Stimulated activated CD8-positive, alpha-beta memory T cell treated with anti-CD3 and anti-CD28 coated beads, Interleukin-2, amount 100 ng/mL, for 1 hour (primary cell): ENCODE measurements at places on chromosomes 5 and 9.

DNA sequence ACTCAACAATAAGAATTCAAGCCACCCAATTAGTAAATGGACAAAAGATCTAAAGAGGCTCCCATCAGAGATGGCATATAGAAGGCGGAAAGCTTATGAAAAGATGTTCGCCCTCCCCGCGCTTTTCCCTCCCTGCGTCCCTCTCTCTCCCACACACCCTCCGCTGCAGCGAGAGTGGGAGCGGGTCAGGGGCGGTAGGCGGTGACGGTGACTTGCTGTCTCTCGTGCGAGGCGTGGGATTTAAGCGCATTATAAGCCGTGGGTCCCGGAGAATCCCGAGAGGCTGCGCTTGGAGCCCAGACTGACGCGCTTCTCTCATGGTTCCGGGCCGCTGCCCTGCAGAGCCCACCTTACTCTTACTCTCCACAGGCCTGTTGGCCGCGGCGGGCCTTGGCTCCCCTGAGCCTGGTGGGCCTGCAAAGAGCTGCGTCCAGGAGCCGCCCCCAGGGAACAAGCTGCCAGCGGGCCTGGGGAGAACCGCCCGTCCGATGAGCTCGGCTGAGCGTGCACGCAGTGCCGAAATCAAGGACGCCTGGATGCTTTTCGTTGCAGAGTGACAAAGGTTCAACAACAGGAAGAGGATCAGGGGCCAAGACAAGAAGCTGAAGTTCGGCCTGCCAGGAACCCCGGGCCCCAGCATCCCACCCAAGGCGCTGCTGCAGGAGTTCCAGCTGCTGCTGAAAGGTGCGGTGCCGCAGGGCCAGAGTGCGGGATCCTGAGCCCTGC lies 42.6 kb upstream of the BICD2 start:
- DNase-seq, result no peak

DNA sequence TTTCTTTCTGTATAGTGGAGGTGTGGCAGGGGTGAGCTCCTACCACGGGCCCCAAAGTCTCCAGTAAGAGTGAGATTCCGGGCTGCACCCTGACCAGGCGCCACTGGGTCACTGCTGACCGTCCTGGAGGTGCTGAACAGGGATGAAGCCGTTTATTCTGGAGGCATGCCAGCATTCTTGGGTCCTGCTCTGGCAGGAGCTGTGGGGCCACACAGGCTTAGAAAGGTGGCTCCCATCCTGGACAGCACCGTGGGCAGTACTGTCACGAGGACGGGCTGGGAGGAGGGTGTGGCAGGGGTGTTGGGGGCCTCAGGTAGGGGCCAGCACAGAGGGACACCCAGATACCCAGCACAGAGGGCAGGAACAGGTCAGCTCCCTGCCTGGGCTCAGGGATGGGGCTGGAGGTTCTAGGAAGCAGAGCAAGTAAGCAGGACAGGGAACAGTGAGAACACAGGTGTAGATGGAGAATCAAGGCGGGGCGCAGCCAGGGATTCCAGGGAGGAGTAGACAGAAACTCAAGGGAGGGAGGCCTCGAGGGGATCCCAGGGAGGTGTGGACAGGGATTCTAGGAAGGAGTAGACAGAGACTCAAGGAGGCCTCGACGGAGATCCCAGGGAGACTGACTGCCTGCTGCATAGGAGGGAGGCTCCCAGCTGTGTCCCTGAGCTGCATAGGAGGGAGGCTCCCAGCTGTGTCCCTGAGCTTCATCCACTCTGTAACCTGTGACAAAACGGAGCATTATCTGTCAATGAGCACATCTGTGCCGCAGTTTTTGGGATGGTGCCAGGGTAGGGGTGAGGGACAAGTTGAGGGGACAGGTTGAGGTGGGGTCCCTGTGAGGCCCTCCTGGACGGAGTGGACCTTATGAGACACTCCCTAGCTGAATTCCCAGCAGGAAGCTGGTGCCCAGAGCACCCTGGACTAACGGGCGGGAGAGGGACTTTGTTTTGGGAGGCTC lies 1.1 kb upstream of the PLEKHG4B start:
- no peak for DNase-seq

- no peak for DNase-seq
Measured at GRCh38 chr9:84775056-84775643, 105.6 kb downstream of the NTRK2 start.

- DNase-seq, result no peak
Measured at GRCh38 chr5:18270635-18271338, 636.5 kb downstream of the TAF11L14 start.

GRCh38 chr5:9544502-9545135 lies 1.3 kb downstream of the SEMA5A start:
- peak; percentile 23 for DNase-seq

GRCh38 chr5:13569090-13569715 lies 375.3 kb downstream of the DNAH5 start:
- DNase-seq, result no peak

DNA sequence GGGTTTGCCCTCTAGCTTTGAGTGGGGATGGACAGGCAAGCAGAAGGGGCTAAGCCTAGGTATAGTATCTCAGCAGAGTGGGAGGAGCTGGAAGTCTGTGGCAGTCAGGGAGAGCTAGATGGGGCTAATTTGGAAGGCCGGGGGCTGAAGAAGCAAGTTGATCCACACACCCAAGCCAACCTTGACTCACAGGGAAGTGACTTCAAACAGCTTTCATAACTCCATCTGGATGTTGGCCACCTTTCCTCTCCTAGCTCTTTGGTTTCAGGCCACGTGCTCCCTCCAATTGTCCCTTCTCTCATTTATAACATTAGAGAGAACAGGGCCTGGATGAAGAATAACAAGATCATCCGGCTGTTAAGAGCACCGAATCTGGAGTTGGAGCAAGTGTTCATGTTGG lies 36.8 kb downstream of the EGR1 start:
- no peak for DNase-seq

DNA sequence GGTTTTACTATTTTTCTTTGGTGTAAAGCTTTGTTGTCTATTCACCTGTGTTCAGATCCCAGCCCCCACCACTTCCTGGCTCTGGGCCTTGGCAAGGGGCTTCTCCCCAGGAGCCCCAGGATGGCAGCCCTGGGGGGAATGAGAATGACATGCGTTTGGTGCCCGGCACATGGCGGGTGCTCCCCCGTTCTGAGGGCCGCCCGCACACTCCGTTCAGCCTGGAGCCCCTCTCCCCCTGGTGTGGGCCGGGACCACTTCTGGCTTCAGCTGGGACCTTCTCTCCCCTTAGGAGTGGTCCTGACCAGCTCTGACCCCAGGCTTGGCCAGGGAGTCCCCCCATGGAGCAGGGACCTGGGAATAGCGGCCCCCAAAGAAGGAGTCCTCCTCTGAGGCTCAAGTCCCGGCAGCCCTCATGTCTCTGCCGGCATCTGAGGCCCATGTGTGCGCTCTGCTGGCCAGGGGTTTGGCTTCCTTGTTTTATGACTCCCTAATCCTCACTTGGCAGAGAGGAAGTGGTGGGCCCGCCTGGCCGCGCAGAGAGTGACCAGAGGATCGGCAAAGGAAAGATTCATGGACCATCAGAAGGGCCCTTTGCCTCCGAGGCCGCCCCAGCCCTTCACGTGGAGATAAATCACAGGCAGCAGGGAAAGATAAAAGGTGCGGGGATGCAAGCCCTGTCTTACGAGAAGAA lies 57.0 kb upstream of the LMX1B start:
- DNase-seq, result no peak

GRCh38 chr5:154782812-154783592 lies 27.8 kb downstream of the LARP1 start:
- DNase-seq, result no peak

GRCh38 chr5:37054391-37054790 lies 177.8 kb downstream of the NIPBL start:
- no peak for DNase-seq

DNA sequence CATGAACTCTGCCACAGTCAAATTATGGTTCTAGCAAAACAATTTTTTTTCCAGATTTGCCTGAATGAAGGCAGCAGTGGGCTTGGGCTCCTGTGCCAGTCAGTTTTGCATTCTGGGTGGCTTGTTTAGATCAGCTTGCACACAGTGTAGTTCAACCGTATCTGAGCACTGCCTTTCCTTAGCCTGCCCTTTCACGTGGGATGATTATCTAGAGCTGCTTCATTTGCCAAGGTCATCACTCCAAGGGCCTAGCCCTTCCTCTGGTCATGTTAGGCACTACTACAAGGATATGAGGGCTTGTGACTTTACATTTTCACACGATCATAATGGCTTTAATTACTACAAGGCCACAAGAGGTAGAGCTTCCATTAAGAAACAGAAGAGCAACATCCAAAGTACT lies 150.6 kb upstream of the EFNA5 start:
- no peak for DNase-seq

GRCh38 chr5:90184764-90185163 lies 224.8 kb downstream of the CETN3 start:
- DNase-seq, result no peak

DNA sequence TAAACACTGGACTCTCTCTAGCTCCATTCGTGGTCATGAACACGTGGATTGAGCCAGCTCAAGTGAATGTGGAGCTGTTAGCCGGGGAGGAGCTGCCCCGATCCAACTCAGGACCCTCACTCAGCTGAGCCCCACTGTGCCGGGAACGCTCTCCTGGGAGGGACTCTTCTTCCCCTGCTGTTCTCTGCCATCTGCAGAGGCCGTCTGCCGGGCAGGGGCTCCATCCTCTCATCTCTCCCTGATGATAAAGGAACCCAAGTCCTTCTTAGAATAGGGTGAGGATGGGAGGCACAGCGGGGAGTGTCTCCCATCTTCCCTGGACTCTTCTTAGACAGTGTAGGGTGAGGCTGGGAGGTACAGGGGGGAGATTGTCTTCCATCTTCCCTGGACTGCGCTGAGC lies 120.5 kb upstream of the IRX4 start:
- DNase-seq, result no peak

DNA sequence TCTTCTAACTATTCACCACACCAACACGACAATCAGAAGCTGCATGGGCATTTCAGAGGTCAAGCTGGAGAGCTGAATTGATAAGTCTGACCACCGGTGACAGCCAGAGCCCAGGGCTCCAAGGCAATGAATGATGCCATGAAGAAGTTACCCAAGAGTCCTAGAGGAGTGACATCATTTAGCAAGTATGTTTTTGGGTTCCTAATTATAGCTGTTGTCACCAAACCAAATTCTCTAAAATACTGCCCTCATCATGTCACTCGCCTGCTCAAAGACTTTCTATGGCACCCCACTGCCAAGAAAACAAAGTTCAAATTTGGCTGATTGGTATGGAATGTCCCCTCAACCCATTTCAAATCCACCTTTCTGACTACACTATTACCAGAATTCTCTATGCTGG lies 235.1 kb downstream of the SPOCK1 start:
- no peak for DNase-seq

DNA sequence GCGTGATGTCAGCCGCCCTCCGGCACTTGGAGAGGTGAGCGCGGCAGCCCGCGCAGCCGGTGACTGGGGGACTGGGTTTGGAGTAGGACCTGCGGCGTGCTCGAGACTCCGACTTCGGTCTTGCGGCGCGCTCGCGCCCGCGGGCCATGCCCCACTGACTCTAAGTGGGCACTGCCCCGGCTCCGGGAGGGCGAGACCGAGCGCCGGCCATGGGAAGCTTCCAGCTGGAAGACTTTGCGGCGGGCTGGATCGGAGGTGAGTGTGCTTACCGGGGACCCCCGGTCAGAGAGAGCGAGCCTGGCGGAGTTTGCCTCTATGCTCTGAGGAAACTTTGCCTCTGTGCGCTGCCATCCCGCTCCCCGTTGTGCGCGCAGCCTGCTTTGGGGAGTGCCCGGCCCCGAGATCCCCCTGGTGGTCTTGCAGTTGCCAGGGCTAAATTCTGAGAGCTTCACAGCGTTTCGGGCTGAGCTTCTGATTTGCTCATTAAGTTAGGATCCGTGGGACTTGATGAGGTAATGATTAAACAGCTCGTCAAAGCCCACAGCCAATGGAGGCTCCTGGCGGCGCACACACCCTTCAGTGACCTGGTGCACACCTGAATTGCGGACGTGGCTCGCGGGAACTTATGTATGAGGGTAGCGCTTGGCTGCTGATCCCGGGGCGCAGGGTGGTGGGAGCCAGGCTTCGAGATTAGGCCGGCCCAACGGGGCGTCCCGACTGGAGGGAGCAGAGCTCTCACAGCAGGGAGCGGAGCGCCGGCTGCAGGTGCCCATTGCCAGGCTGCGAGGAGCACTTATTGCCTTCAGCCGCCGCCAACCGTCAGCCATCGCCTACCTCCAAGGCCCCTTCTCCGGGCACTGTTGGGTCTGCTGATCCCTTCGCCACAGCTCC lies at the start of gene SLC25A48:
TSS of gene SLC25A48 (plus strand) at position 25 of the 891 bp plus-strand sequence. CDS start at position 210, 185 bp downstream.
- DNase-seq, result no peak
